ENCODE measurements at places on chromosomes 3 and 15.

- no peak for DNase-seq
These were observed 49.1 kb downstream of the IQCH start for GRCh38 chr15:67303490-67304363.

- no peak for DNase-seq
These were observed 542.6 kb downstream of the TUSC7 start for GRCh38 chr3:117252208-117252607.

DNA sequence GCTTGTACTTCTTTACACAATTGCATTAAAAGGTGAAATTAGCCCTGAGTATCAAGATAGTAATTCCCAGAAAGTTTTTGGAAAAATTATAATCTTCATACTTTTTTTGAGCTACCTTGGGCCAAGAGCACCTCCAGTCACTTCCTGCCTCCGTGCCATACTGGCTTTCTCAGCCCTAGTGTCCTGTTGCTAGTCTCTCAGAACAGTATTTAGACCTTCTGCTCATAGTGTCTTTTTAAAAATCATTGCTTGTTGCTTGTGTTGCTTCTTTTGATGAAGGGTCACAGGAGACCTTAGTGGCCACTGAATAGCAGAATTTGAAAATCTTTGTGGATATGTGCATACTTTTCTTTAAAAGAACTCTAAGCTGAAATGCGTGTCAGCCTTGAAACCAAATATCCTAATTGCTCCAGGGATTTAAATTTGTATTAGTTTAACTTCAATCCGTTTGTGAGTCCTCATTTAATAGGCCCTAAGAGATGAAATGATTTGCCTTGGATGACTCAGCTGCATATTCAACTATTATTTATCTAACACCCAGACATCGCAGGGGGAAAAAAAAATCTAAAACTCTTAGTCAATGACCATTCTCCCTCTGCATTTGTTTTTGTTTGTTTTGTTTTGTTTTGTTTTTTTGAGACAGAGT lies 29.1 kb upstream of the LXN start:
- no peak for DNase-seq

GRCh38 chr3:142064454-142064853 lies 84.9 kb downstream of the TFDP2 start:
- DNase-seq, result no peak

GRCh38 chr3:132135628-132136333 lies 101.0 kb upstream of the CPNE4 start:
- no peak for DNase-seq

- no peak for DNase-seq
These were observed 43.0 kb upstream of the NTRK3 start for GRCh38 chr15:88299497-88299896.

- DNase-seq, result no peak
These were observed 25.3 kb downstream of the CCR9 start for GRCh38 chr3:45911511-45912226.

DNA sequence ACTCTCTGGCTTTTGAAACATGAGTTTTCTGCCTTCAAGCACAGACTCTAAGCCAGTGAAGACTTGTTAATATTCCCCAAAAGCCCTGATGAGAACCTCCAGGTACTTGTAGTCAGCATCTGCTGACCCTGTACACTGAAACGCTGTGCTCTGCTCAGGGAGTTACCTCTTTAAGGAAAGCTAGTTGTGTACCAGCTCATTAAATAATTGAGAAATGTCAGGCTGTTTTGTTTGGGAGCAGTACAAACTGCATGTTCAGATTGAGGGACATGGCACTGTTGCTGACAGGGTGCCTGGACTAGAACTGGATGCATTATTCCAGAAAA lies 21.7 kb downstream of the UPK1B start:
- DNase-seq, result no peak

GRCh38 chr3:13078163-13078905 lies 5.1 kb upstream of the IQSEC1 start:
- no peak for DNase-seq

GRCh38 chr3:13879946-13880810 lies at the start of gene WNT7A:
Gene WNT7A (minus strand): TSS chr3:13880071. CDS start chr3:13879816, 255 bp downstream.
- no peak for DNase-seq

GRCh38 chr3:167783781-167784180 lies 48.3 kb downstream of the SERPINI1 start:
- DNase-seq, result no peak

DNA sequence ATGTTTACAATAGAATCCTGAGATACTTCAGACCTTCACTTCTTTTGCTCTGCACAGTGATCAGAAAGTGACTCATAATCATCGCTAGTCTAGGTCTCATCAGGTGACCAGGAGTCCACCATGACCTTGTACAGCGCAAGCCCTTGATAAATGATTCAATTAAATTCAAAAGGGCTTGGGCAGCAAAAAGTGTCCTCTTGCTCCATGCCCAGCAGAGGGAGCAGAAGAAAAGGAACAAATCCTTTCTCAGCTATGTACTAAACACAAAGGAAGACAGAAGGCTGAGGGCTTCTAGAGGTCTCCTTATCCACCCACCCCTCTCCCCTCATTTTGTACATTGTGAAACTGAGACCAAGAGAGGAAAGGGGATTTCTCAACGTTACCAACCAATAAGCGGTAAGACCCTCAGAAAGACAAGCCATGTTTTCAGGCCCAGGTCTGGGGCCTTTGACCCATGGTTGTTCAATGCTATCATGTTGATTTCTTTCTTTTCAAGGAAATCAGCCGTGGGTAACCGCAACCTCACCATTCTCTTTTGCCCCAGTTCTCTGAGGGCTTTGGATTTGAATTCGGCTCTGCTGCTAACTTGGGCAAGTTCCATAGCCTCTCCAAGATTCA lies 74.8 kb downstream of the AQP9 start:
- no peak for DNase-seq

- peak; percentile 42 for DNase-seq
These were observed 1.1 kb downstream of the CELSR3 start for GRCh38 chr3:48661501-48662144.

GRCh38 chr15:58348095-58348812 lies 83.5 kb upstream of the LIPC start:
- no peak for DNase-seq

Data from stimulated activated CD8-positive, alpha-beta memory T cell treated with anti-CD3 and anti-CD28 coated beads, Interleukin-4, amount 100 ng/mL, for 4 hours (primary cell).